ENCODE measurements at places on chromosomes 13 and 19.

GRCh38 chr13:100138859-100139491 lies 50.1 kb downstream of the PCCA start:
- no peak for DNase-seq

- no peak for DNase-seq
Measured at GRCh38 chr19:21568816-21569493, 63.6 kb downstream of the ZNF429 start.

DNA sequence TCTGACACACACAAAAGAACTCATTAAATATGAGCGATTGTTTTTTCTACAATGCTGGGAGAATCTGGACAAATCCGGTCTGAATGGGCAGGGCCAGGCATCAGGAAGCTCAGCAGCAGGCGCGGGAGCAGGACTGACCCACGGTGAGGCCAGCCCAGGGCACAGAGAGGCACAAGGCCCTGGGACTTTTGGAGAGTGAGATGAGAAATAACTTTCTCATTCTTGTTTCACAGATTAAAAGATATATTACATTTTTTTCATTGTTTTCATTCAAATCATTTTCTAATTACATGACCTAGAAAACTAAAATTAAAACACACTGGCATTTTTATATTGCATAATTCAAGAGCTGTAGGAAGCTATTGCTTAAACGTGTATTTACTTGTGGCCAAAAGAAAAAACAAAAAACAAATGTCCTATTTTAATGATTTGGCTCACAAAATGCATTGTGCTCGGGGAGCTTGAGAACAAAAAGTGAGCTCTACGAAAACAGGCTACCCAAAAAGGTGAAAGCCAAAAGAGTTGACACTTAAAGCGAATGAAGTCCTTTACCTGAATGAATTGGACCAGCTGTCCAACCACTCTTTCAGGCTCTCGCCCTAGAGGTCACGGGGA lies 133.1 kb downstream of the TNFRSF19 start:
- no peak for DNase-seq

DNA sequence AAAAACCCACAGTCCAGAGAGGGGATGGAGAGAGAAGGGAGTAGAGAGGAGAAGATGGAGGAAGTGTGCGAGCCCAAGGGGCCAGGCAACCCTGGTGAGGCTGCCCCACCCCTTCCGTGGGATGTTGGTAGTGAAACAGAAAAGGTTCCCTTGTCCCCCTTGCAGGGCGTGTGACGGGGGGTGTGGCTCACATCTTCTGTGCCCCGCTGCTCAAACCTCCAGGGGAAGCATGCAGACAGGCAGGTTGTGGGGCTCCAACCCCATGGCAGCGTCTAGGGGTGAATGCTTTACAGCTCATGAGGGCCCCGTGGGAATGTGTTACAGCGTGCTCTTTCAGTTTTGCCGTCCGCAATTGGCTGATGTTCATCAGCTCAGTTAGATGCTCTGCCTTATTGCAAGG lies 14.7 kb upstream of the EVI5L start:
- no peak for DNase-seq

- no peak for DNase-seq
Measured at GRCh38 chr19:56423276-56423984, 19.3 kb downstream of the ZNF583 start.

GRCh38 chr19:41023193-41023592 lies 32.1 kb downstream of the CYP2B6 start:
- DNase-seq = no peak

- peak; percentile 38 for DNase-seq
Measured at GRCh38 chr13:106155411-106155810, 380.1 kb downstream of the EFNB2 start.

- peak; percentile 86 for DNase-seq
Measured at GRCh38 chr13:30718661-30719524, 16.4 kb upstream of the ALOX5AP start.

DNA sequence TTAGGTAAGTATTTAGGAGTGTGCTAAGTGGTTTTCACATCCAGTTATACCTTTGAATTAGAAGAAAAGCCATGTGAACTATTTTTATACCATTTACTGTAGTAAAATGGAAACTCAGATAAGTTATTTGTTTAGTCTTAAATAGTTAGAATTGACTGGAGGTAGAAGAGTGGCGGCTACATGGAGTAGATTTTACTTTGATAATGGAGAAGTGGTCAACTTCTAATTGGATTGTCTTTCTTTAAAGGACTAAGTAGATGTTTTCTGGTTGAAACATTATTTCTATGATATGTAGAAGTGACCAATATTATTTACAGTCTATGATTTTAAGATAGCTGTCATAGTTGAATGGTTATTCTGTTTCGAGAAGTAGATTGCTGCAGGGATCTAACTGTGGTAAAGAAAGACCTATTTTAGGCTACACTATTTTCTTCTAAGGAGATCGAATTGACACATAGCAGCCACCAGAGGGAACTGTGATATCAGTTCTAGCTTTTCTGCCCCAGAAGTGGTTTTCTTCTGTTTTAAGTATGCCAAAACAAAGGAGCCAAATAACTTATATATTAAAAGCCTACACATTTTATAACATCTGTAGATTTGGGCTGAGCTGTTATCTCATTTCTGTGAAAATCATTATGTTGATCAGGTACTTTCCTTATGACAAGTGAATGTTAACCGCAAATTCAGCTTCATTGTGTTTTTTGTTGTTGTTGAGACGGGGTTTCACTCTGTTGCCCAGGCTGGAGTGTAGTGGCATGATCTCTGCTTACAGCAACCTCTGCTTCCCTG lies 26.1 kb downstream of the ZMYM2 start:
- DNase-seq = peak; percentile 24

DNA sequence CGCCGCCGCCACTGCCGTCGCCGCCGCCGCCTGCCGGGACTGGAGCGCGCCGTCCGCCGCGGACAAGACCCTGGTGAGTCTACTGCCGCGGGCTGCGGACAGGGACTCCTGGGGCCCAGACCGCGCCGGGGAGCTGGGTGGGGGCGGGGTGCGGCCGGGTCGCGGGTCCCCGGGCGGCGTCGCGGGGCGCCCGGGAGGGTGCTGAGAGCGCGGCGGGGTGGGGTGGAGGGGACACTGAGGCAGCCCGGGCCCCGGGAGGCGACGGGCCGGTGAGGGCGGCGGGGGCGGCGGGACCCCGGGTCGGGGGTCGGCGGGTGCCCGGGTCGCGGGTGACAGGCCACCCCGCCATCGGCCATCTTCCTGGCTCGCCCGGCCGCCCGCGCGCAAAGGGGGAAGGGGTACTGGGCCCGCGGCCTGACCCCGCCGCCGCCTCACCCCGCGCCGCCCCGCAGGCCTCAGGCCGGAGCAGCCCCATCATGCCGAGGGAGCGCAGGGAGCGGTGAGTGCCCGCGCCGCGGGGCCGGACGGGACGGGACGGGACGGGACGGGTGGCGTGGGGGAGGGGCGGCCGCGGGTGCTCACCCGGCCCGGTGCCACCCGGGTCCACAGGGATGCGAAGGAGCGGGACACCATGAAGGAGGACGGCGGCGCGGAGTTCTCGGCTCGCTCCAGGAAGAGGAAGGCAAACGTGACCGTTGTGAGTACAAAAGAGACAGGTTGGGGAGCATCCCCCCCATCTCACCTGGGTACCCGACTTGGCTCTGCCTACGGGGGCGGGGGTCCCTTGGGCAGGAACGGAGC lies 489 bp downstream of the CCNE1 start:
- no peak for DNase-seq

- peak; percentile 36 for DNase-seq
Measured at GRCh38 chr13:103067751-103068555, 1.7 kb upstream of the SLC10A2 start.

DNA sequence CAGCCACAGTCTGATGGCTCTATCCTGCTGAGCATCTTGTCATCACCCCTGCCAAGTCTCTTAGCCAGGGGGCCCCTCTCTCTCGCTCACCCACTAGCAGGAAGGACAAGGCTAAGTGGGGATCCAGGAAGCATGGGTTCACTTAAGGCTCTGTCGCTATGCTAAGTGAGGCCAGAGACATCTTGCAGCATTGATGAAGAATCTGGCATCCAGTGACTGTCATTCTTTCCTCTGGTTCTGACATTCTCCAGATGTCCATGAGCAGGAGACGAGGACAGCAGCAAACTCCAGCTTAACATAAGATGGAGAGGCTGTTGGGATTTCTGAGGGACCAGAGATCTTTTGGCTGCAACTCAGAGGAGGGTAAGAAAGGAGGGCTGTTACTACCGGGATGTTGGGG lies 230.2 kb downstream of the TSHZ3 start:
- DNase-seq = no peak

DNA sequence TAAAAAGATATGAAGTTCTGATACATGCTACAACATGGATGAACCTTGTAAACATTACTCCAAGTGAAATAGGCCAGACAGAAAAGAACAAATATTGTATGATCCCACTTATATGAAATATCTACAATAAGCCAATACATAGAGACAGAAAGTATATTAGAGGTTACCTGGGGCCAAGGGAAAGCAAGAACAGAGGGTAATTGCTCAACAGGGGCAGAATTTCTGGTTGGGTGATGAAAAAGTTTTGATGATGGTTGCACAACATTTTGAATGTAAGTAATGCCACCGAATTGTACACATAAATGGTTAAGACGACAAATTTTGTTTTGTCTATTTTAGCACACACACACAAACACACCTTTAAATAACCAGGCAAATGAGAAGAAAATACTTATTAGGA lies 268.4 kb downstream of the FOXO1 start:
- no peak for DNase-seq

DNA sequence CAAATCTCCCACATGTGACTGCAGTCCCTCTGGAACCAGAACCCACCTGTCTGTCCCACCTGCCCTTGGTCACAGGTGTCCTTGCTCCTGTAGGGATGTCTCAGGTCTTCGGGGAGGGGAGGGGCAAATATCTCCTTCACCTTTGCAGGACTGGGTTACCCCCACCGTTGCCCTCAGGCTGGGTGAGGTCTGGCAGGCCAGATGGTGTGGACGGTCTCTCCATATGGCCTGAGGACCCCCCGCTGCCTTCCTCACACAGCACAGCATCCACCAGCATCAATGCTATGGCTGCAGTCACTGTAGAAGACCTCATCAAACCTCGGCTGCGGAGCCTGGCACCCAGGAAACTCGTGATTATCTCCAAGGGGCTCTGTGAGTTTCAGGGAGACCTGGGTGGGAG lies 10.0 kb downstream of the SLC5A5 start:
- no peak for DNase-seq

- peak; percentile 54 for DNase-seq
Measured at GRCh38 chr13:26021516-26021915, 30.3 kb downstream of the SHISA2 start.

- DNase-seq = peak; percentile 26
Measured at GRCh38 chr13:40275636-40276035, 390.8 kb downstream of the FOXO1 start.

DNA sequence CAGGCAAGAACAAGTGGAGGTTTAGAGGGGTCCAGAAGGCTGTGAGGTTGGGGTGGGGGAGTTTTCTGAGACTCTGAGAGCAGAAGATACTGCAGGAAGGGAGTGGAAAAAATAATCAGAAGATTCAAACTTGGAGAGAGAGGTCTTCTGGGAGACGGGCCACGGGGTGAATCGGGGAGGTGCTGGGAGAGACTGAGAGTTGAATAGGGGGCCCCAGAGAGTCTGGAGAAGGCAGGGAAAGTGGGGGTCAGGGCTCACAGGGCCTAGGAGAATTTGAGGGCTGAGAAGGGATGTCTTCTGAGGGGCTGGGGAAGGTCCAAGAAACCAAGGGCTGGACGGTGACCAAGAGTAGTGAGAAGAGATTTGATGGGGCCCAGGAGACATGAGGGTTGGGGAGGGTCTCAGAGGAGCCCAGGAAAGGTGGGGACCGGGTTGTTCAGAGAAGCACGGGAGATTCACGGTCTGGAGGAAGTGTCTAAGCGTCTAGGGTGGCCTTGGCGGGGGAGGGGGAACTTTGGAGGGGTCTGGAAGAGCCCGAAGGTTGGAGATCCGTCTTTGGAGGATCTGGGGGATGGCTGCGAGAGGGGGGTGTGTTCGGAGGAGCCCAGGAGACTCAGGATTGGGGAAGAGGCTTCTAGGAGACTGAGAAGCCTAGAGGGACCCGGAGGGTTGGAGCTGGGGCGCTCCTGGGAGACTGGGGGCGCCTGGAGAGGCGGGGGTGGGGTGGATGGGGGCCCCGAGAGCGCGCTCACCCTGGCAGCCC lies 1.5 kb downstream of the KCNC3 start:
- no peak for DNase-seq

DNA sequence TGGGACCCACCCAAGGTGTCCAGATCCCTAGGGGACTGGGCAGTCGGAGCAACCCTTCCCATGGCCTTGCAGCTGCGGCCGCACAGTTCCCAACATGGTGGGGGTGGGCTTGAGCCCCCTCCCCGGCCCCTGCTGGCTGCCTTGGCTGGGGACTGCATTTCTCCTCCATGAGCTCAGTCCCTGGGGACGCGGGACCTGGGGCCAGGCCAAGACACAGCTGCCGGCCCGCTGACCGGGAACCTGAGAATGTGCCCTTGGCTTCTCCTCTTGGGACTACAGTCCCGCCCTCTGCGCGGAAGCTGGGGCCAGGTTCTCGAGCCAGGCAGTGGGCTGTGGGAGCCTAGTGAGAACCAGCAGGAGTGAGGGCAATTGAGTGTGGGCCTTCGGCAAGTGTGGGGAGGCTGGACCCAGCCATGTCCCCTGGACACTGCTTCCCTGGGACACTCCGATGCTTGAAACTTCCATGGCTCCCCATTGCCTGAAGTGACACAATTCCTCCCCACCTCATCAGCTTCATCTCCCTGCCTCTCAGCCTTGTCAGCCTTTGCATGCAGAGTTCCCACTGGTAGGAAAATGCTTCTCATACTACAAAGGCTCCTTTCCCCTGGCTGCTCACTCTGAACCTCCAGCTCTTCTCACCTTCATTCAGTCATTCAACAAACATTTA lies 13.1 kb upstream of the NOTCH3 start:
- DNase-seq = no peak

DNA sequence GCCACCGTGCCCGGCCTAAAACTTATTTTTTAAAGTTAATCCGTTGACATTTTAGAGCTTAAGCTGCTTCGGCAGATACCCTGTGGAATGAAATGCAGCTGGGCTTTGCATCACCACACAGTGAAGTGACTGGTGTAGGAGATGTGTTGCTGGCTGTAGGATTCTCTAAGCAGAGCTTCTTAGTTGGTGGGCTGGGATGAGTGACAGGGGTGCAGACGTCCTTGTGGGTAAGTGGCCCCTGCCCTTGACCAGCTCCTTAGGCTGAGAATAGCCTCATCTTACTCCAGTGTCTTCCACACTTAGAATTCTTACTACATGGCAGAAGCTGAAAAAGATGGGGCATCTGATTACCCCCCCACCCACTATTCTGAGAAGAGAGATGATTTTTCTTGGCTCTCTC lies 11.6 kb downstream of the GATAD2A start:
- DNase-seq = no peak

DNA sequence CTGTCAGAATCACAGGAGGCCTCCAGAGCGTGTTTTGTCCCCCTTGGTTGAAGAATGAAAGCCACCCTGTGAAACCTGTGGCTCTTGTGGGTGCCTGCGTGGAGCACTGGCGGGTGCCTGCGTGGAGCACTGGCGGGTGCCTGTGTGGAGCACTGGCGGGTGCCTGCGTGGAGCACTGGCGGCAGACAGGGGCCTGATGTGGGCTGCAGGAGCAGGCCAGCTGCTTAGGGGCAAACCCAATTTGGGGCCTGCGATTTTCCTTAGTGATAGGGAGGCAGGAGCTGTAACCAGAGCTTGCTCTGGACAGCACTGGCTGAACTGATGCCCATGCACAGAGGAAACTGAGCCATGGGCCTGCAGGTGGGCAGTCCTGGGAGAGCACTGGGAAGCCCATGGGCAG lies 24.3 kb downstream of the ARHGEF7 start:
- no peak for DNase-seq

- no peak for DNase-seq
Measured at GRCh38 chr19:42508892-42509444, 19.3 kb downstream of the CEACAM1 start.
